Myocyte (in vitro differentiated cells): ENCODE measurements at places on chromosomes 6 and 20. TPM values are rescaled to one million over a fixed set of nuclear protein-coding genes. Genes with fewer than 3 reads are reported as not detected.
A peak's percentile ranks its signal among the peaks of the same experiment; 100 is the strongest.

GRCh38 chr6:16799279-16800193 lies 38.3 kb upstream of the ATXN1 start:
- no peak for DNase-seq

DNA sequence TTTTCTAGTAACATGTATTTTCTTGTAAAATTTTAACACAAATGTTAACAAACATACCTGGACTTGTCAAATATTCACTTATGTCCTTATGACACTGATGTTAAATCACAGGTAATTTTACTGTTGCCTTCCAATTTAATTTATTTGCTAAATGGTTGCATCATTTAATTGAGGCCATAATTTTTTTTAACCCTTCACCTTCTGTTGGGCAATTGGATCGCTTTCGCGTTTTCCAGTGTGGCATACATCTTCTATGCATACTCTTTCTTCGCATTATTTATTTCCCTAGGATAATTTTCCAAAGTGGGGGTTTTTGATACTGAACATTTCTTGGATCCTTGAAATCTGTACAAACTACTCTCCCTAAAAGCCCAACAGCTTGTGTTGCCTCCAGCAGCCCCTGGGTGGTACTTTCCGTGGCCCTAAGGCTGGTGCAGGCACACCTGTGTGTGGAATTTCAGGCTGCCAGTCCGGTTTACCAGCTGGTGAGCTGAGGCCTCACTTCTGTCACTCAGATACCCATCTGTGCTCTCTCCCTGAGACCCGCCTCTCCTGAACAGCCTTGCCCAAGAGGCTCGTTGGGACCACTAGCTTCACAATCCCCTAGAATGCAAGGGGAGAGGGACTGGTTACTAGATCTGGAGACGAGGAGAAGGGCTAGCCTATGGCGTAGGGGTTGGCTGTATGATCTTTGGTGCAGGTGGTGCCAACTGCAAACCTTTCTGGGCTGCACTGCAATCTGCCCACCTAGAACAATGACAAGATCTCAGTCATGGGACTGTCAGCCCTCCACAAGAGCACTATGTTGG lies 11.2 kb upstream of the C20orf144 start:
- no peak for DNase-seq

DNA sequence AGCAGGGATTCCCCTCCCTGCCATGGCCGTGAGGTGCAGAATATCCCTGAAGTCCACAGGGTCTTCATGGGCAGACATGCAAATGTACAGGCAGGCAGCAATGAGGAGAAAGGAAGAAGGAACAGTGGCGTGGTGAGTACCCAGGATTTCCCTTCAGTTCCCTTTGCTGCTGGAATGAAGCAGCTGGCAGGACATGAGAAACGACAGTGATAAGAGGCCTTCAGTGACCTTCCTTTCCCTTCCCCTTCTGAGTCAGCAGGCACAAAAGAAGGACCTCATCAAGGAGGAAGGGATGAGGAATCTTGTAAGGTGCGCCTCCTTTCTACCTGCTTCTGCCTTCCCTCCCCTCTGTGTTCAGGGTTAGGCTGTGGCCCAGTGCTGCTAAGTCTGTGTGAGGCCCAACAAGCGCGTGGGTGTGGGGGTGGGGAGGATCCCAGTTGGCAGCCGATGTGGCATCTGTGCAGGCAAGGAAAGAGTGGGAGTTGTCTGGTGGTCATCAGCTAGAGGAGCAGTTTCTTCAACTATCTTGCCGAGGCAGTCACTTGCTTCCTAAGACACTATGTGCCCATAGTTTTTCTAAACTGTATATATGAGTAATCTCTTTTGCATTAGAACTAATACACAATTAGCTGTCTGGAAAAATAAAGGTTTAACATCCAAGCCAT lies 29.5 kb upstream of the FBXO9 start:
- peak; percentile 18 for DNase-seq

DNA sequence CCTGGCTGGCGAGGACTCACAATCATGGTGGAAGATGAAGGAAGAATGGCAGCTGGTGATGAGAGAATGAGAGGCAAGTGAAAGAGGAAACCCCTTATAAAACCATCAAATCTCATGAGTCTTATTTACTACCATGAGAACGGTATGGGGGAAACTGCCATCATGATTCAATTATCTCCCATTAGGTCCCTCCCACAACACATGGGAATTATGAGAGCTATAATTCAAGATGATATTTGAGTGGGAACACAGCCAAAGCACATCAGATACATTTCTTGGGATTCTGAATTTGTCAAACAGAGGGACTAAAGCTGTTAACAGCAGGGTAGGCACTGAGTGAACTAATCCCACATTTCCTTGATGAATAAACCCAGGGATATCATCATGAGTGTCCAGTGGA lies 116.2 kb upstream of the PLCB4 start:
- no peak for DNase-seq

- no peak for DNase-seq
These were observed 15.1 kb downstream of the NHSL1 start for GRCh38 chr6:138484018-138484731.

- DNase-seq, result peak; percentile 91
These were observed 102.6 kb downstream of the CDC5L start for GRCh38 chr6:44489910-44490604.

GRCh38 chr20:62119591-62120364 lies 2.5 kb upstream of the LSM14B start:
- DNase-seq, result peak; percentile 92

- peak; percentile 37 for DNase-seq
These were observed 37.6 kb downstream of the NR2E1 start for GRCh38 chr6:108203189-108204112.

DNA sequence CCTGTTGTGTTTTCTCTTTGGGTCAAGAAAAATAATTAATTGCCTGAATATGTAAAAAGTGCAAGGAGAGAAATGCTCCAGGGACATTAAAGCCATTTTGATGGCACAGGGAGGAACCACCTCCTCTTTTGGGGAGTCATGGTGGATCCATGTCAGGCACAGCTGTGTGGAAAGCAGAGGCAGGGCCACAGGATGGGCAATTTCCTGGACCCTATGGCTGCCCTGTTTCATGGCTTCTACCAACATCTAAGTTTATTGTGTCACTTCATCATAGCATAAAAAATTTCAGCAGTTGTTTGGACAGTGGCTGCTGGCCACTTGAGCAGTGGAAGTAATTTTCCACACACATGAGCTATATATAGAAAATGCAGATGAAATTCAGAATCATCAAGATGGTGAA lies 238.2 kb downstream of the SYNE1 start:
- DNase-seq, result peak; percentile 45

GRCh38 chr6:91305755-91306154 lies 718.9 kb upstream of the MAP3K7 start:
- DNase-seq, result no peak

DNA sequence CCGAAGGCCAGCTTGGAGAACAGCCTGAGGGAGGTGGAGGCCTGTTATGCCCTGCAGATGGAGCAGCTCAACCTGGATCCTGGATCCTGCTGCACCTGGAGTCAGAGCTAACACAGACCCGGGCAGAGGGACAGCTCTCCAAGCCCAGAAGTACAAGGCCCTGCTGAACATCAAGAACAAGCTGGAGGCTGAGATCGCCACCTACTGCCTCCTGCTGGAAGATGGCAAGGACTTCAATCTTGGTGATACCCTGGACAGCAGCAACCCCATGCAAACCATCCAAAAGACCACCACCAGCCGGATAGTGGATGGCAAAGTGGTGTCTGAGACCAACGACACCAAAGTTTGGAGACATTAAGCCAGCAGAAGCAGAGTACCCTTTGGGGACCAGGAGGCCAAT lies 223.5 kb upstream of the ID4 start:
- no peak for DNase-seq

- DNase-seq, result no peak
These were observed 36.5 kb upstream of the SCGN start for GRCh38 chr6:25615471-25615870.

GRCh38 chr6:140809694-140810101 lies 1323.0 kb upstream of the GJE1 start:
- DNase-seq, result peak; percentile 29

DNA sequence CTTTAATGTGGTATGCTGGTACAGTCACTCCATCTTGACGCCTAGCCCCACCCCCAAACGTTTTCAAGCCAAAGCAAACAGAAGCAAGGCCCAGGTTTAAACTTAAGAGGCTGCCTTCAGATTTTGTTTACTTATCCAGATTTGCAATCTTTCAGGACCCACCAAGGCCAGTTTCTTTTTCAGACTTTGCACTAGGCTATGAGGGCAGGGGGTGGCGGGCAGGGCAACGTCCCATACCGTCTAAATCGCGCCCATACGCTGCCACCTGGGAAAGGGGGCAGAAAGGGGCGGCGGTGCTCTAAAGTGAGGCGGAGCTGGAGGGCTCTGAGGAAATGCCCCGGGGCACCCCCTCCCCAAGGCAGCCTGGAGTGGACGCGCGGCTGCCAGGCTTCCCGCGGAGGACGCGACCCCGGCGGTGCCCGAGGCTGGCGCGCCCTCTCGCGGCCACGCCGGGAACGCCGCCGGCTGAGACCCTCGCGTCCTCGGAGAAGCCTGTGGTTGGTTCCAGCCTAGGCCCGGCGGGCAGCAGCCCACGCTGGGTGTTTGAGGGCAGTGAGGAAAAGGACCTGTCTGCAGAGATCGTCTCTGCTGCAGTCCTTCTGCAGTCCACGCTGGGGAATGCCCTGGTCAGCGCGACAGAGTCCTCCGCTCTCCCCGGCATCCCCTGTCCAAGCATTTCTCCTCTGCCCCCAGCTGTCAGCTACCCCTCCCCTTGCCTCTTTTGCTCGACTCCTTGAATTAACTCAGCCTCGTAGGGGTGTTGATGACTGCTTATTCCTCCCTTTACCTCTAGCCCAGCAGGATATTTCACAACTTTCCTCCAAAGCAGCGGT lies 129.2 kb upstream of the PRND start:
- peak; percentile 43 for DNase-seq

DNA sequence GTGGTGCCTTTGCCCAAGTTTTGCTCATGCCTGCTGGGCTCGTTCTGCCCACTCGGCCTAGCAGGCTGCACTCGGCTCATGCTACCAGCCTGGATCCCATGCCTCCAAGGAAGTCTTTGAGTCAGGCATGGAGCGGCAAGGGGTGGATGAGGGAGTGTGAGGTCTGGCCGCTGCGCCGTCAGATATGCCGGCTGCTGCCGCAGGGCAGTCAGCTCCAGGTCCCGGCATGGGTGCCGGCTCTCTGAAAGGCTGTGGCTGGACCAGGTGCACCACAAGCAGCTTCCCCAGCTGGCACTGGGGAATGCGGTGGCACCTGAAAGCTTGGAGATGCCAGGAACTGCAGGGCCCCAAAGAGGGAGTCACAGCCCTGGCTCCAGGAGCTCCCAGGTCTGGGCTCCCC lies 75.5 kb downstream of the GPR63 start:
- DNase-seq, result no peak

GRCh38 chr6:126437205-126437604 lies 97.3 kb downstream of the CENPW start:
- DNase-seq, result no peak

- peak; percentile 82 for DNase-seq
These were observed 23.5 kb downstream of the TBC1D20 start for GRCh38 chr20:438571-439469.

GRCh38 chr6:68126089-68126749 lies 508.9 kb upstream of the ADGRB3 start:
- DNase-seq, result no peak

Gene KCNS1
- not detected in 2 replicates for total RNA-seq

Gene SERINC3
- 82.7 and 96.2 TPM in 2 replicates for total RNA-seq

Gene HCRTR2
- not detected in 2 replicates for total RNA-seq

Gene CFAP206
- total RNA-seq, result not detected in 2 replicates

Gene GGTLC1
- not detected in 2 replicates for total RNA-seq

Gene PLEKHG1
- under 0.01 TPM in 1 of 2 replicates, not detected in the other for total RNA-seq

Gene GHRH
- not detected in 2 replicates for total RNA-seq

Gene MAS1
- total RNA-seq, result under 0.01 TPM in 1 of 2 replicates, not detected in the other
